ENCODE measurements at places on chromosomes 4 and X.

DNA sequence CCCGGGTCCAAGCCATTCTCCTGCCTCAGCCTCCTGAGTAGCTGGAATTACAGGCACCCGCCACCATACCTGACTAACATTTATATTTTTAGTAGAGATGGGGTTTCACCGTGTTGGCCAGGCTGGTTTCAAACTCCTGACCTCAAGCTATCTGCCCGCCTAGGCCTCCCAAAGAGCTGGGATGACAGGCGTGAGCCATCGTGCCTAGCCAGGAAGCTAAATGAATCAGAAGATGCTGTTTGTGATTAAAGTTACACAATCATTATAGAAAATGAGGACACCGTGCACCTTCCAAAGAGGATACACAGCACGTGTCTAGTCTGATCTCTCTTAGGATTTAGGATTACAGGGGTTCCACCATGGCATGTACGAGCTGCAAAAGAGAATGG is 99.6 kb downstream of the DHRSX start:
- DNase-seq = no peak

DNA sequence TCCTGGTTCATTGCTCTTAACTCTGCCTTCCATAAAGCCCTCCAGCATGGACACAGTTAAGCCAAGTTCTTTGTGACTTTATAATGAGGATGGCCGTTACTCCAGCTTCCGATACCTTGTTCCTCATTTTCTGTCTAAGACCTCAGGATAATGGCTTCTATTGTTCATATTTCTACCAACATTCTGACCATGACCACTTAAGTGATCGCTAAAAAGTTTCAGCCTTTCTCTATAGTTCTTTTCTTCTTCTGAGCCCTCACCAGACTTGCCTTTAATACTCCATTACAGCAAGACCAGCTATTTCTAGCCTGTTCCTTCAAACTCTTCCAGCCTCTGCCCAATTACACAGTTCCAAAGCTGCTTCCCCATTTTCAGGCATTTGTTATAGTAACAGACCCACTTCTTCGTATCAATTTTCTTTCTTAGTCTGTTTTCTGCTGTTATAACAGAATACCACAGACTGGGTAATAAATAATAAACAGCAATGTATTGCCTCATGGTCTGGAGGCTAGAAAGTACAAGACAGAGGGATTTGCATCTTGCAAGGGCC is 12.3 kb downstream of the RNF175 start:
- DNase-seq = no peak

- no peak for DNase-seq
Measured at GRCh38 chrX:30156880-30157560, 58.3 kb upstream of the MAGEB2 start.

DNA sequence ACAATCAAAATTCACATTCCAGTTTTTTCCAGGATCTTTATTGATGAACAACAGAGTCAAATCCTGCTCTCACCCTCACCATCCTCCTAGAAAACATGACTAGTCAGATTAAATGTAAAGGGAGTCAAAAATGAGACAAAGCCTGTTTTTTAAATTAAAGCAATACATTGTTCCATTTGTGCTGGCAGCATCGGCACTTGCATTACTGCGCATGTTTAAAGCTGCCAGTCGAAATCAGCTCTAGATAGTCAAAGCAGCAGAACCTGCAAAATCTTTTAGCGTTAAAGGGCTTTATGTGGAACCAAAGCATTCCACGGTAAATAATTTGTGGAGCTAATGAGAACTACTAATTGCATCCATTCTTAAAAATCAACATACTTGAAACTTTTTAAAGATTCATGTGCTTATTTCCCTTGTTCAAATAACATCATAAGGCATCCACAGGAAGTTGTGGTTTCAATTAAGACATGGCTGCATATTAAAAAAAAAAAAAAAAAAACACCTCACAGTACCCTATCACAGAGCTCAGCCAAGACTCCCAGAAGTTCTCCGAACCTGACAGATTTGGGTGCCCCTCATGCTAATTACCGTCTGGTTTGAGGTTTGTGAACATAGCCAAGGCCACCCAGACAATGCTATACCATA is 82.2 kb downstream of the SH3KBP1 start:
- DNase-seq = no peak

DNA sequence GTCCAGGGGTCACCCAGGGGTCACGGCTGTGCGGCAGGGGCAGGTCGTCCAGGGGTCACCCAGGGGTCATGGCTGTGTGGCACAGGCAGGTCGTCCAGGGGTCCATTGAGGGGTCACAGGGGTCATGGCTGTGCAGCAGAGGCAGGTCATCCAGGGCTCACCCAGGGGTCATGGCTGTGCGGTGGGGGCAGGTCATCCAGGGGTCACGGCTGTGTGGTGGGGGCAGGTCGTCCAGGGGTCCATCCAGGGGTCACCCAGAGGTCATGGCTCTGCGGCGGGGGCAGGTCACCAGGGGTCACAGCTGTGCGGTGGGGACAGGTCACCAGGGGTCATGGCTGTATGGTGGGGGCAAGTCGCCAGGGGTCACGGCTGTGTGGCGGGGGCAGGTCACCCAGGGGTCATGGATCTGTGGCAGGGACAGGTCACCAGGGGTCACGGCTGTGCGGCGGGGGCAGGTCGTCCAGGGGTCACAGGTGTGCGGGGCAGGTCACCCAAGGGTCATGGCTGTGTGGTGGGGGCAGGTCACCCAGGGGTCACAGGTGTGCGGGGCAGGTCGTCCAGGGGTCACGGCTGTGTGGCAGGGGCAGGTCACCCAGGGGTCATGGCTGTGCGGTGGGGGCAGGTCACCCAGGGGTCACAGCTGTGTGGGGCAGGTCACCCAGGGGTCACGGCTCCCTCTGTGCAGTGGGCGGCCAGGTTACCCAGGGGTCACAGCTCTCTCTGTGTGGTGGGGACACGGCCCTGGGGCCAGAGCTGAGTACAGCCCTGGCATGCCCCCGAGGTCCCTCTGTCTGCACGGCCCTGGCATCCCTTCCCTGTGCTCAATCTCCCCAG is 16.0 kb downstream of the ATP5ME start:
- DNase-seq = no peak

- DNase-seq = no peak
Measured at GRCh38 chr4:138659812-138660316, 355.7 kb upstream of the NOCT start.

DNA sequence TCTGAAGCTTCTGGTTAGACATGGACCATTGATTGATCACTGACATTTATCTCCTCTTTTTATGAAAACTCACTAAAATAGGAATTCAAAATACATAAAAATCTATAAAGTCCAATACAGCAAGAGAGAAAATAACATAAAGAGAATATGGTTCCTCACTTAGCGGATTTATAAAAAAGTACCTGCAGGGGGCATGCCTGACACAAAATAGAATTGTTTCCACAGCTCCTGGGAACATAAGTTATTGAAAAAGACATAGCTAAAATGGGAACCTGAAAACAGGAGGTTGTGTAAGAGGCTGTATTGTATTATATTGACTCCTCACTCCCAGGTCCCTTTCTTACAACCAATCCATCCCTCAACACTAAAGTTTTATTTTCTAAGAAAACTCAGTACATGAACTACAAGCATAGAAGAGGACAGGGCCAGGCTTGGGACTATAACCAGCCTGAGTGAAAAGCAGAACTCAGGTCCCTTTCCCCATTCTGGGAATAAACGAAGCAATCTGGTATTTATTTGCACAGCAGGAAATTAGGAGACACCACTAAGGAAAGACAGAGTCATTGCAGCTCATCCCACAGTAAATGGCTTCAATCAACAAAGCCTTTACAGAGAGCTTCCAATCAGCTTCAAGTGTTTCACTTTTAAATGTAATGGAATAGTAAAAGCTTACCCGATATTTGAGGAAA is 121.1 kb upstream of the NDST4 start:
- DNase-seq = no peak

DNA sequence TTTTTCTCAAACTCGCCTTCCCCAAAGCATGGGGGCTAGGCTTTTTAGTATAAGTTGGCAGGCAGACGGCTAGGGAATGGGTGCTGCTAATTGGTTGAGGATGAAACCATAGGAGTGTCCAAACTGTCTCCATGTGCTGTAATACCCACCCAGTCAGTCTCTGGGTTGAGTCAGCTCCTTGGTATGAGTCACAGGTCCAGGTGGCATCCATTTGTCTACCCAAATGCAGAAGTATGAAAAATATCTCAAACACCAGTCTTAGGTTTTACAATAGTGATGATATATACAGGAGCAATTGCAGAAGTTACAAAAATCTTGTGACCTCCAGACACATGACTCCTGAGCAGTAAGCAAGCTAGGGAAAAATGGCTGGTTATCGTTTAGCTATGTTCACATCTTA is 27.4 kb upstream of the CCSER1 start:
- DNase-seq = no peak

- no peak for DNase-seq
Measured at GRCh38 chr4:79413032-79413885, 5.2 kb upstream of the GK2 start.

DNA sequence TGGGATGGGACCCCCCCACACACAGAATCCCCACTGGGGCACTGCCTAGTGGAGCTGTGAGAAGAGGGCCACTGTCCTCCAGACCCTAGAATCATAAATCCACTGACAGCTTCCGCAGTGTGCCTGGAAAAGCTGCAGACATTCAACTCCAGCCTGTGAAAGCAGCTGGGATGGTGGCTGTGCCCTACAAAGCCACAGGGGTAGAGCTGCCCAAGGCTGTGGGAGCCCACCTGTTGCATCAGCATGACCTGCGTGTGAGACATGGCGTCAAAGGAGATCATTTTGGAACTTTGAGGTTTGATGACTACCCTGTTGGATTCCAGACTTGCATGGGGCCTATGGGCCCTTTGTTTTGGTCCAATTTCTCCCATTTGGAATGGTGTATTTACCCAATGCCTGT is 22.3 kb downstream of the AIMP1 start:
- DNase-seq = no peak

DNA sequence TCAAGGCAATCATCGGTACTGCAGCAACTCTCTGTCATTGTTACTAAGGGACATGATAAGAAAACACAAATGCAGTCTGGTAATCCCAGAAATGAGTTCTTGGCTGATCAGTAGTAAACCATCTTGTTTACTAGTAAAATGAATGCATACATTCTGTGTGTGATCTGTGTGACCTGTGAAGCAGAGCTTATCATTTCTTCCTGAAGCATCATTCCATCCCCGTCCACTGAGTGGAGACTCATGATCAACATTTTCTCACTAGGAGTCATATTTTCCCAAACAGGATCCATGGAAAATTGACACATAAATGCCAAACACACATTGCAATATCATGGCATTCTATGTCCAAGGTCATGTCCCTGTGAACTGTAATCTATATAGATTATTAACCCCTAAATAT is 226.1 kb downstream of the ANKRD50 start:
- DNase-seq = no peak

GRCh38 chr4:172899861-172900260 is 268.8 kb upstream of the GALNT7 start:
- no peak for DNase-seq

GRCh38 chr4:184346682-184347081 is 127.7 kb downstream of the IRF2 start:
- no peak for DNase-seq

- DNase-seq = no peak
Measured at GRCh38 chrX:134692990-134693389, 34.7 kb upstream of the PLAC1 start.

DNA sequence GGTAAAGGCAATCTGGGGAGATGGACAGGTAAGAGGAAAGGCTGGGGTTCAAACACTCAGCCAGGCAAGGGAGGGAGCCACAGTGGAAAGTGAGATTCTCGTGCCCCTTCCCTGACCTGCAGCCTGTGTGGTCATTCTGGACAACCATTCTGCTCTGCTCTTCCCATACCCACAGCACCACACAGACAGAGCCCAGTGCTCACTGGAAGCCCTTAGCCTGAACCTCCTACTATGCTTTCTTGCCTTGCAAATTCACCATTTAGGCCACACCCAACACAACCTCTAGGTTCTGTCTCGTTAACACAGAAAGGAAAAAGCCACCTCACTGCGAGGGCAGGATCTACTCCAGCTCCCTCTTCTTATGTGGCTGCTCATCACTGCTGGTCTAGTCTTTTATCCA is 92.7 kb downstream of the SHISA3 start:
- DNase-seq = no peak

DNA sequence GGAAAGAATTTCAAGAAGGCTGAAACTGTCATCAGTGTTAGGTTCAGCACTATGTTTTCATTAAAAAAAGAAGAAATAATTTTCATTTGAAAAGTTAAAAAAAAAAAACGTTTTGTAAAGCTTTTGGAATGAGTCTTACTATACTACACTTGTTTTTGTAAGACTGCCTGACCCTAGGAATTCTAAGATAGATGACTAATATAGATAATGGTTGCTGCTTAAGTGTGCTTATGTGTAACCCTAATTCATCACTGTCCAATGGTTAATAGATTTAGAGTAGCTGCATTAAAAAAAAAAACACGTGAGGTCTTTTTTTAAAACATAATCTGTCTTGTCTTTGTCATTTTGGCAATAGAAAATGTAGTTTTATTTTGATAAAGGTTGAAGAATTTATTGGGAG is 323.2 kb downstream of the IL1RAPL1 start:
- no peak for DNase-seq

GRCh38 chr4:64340218-64341110 is 68.8 kb downstream of the TECRL start:
- DNase-seq = no peak

- no peak for DNase-seq
Measured at GRCh38 chr4:160373911-160374310, 1271.0 kb downstream of the RAPGEF2 start.

- DNase-seq = no peak
Measured at GRCh38 chrX:20215565-20215964, 51.1 kb downstream of the RPS6KA3 start.

DNA sequence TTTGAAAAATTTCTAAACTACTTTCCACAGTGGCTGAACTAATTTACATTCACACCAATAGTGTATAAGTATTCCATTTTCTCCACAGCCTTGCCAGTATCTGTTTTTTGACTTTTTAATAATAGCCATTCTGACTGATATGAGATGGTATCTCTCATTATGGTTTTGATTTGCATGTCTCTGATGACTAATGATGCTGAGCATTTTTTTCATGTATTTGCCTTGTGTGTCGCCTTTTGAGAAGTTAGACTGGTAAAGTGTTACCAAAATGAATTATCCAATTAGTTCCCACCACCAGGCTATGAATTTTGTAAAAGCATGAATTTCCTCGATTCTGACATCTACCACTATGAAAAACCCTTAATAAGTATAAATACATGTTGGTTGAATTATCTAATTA is 242.2 kb upstream of the GK2 start:
- no peak for DNase-seq

GRCh38 chr4:95715830-95716229 is 124.1 kb upstream of the PDHA2 start:
- DNase-seq = no peak

DNA sequence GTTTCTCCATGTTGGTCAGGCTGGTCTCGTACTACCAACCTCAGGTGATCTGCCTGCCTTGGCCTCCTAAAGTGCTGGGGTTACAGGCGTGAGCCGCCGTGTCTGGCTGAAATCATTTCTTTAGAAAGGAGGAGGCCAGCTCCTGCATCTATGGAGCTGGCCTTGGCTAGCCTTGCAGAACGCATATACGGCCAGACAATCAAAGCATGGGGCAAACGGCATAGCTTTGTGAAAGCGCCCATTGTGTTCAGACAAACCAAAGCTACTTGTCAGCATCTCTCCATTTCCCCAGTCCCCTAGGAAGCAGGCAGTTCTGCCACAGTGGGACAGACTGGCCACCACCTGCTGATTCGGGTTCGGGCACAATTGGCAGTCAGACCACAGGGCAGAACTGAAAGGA is 48.9 kb upstream of the IQSEC2 start:
- DNase-seq = no peak

GRCh38 chr4:138599965-138600364 is 357.8 kb upstream of the SLC7A11 start:
- no peak for DNase-seq
